ENCODE measurements at places on chromosomes 2 and 18.

GRCh38 chr2:11865805-11866204 is 119.4 kb downstream of the LPIN1 start:
- no peak for DNase-seq

DNA sequence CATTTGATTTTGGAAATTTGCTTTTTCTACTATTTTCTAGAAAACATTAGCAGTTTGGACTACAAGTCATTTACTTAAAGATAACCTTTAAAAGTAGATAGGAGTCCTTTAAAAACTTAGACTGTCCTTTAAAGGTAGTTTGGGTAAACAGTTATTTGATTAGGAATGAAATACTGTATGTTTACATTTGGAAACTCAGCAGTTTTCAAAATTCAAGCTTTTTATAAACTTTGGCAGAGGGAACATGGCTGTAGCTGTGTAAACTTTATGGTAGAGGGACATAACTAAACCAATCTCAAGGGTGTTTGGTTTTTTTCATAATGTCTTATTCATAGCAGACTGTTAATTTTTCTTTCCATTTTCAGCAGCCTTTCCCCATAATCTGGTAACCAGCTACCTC is 90.7 kb downstream of the SMCHD1 start:
- no peak for DNase-seq

- no peak for DNase-seq
These were observed 39.4 kb downstream of the CSRNP3 start for GRCh38 chr2:165508927-165509326.

- no peak for DNase-seq
These were observed 16.6 kb downstream of the NPPC start for GRCh38 chr2:231909631-231910030.

- peak; percentile 11 for DNase-seq
These were observed 161.0 kb upstream of the TMEM200C start for GRCh38 chr18:6056171-6056910.

DNA sequence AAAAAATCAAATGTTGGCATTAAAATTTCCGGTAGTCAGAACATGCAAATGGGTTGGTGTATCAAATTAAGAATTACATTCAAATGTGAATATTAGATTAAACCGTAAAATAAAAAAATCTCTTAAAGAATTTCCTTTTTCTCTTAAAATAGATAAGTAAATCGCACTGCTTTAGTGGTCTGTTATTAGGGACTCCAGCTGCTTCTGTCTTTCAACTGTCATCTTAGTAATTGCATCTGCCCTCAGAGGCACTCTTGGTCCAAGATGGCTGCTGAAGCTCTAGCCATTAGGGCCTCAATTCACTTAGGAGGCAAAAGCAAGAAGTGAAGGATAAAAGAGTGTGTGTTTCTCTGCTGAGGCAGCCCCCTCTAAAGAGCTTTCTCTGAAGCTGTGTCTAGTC is 132.4 kb downstream of the MGAT5 start:
- DNase-seq, result no peak

DNA sequence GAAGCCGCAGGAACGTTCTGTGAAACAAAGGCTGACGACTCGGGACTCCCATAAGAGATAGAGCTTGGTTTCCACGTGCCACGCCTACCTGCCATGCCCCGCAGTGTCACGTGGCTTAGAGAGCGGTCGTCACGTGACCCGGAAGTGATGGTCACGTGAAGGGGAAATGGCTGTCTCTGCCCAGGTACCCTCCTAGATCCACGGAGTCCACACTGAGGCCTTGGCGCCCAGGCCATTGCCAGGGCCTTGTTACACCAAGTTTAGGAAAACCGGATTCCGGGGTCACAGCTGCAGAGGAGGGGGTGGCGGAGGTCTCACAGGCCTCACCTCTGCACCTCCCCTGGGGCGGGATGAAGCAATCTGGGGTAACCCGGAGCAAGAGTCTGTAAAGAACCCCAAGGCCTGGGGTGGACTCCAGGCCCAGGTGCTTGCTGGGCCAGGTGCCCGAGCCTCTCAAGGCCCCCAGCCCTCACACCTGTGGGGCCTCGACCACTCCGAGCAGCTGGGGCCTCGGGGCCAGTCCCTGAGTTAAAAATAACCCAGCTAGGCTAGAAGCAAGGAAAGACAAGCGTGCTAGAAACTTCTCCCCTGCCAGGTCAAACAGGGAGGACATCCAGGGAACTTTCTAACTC is 113.5 kb upstream of the ZNF236 start:
- no peak for DNase-seq

DNA sequence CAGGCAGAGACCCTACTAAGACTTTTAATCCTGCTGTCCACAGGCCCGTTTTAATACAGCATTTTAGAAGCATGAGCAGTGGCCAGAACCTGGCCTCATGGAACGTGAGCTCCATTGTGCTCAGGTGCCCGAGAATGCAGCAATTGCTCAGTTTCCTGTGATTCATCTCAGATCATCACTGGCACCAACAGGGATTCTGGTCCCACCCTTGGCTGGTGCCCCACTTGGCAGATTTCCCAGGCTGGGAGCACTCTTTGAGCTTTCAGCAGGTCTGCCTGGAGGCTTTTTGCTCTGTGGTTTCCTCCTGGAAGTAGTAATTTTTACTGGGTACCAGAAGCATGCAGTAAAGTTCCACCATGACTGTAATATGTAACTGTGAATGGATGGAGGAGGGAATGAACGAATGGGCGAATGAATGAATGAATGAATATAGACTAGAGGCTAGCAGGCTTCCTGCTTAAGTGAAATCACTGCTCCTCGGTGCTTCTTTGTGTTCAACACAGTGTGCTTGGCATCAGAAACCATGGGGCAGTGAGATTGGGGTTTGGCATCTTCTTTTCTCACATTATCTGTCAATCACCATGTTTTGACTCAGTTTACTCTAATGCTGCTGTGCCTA is 312.9 kb downstream of the PRKCE start:
- no peak for DNase-seq

GRCh38 chr2:120586507-120587278 is 149.0 kb upstream of the GLI2 start:
- DNase-seq, result peak; percentile 15

DNA sequence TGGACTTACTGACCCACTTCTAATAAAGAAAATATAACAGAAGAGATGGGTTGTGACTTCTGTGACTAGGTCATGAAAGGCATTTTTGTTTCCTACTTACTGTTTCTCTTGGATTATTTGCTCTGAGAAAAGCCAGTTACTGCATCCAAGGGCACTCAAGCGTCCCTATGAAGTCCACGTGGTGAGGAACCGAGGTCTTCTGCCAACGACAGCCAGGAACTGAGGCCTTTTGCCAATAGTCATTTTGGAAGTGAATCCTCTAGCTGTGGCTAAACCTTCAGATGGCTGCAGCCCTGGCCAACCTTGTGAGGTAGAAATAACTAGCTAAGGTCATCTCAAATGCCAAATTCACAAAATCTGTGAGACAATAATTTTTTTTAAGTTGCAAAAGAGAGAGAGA is 449.8 kb upstream of the RGPD4 start:
- no peak for DNase-seq

- DNase-seq, result no peak
These were observed 116.5 kb downstream of the GALR1 start for GRCh38 chr18:77366067-77366719.

DNA sequence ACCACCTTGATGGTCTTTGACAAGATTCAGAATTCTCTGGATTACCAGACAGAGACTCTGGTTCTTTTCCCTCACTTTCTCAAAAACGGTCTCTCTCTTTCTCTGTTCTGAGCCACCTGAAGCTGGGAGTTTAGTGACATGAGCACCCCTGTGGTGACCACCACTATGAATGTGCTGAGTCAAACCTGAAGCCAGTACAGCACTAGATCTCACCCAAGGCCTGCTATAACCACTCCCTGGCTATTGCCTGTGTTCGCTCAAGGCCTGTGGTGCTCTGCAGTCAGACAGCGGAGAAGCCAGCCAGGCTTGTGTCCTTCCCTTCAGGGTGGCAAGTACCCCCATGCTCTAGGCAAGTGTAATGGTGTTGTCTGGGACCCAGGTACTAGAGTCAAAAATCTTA is 828.9 kb upstream of the NXPH2 start:
- DNase-seq, result no peak

Data from neuronal stem cell (in vitro differentiated cells).